Head of caudate nucleus (tissue), 42 donors: ENCODE measurements at places on chromosomes 7 and 10.

DNA sequence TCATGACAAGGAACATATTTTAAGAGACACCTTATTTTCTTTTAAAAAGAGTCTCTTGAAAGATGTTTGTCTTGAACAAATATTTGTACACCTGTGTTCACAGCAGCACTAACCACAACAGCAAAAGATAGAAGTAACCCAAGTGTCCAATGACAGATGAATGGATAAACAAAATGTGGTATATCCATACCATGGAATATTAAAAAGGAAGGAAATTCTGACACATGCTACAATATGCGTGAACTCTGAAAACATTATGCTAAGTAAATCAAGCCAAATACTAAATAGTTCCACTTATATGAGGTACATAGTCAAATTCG, 17.8 kb downstream of the SGMS1 start:
- DNase-seq = no peak

- no peak for DNase-seq
Observed at GRCh38 chr10:36336315-36336714, 694.2 kb upstream of the FZD8 start.

GRCh38 chr7:31284106-31284505, 56.4 kb downstream of the NEUROD6 start:
- DNase-seq = no peak

DNA sequence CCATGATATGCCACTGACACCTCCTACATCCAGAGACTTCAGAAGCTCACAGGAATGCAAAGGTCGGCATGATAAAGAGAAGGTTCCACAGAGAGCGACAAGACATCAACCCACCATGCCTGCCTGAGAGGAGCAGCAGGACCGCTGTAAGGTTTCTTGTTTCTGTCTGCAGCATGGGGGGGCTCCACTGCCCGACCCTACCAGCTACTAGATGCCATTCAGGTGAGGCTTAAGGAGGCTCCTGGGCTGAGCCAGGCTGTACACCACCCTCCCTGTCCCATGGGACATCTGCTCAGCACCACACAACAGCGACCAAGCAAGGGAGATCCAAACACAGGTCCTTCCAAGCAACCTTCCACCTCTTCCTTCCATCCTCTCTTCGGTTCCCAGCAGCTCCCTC, 234.6 kb downstream of the TNS3 start:
- no peak for DNase-seq

- DNase-seq = no peak
Observed at GRCh38 chr10:3469639-3470020, 297.0 kb upstream of the PITRM1 start.

- no peak for DNase-seq
Observed at GRCh38 chr7:105156731-105157130, 142.7 kb downstream of the KMT2E start.

DNA sequence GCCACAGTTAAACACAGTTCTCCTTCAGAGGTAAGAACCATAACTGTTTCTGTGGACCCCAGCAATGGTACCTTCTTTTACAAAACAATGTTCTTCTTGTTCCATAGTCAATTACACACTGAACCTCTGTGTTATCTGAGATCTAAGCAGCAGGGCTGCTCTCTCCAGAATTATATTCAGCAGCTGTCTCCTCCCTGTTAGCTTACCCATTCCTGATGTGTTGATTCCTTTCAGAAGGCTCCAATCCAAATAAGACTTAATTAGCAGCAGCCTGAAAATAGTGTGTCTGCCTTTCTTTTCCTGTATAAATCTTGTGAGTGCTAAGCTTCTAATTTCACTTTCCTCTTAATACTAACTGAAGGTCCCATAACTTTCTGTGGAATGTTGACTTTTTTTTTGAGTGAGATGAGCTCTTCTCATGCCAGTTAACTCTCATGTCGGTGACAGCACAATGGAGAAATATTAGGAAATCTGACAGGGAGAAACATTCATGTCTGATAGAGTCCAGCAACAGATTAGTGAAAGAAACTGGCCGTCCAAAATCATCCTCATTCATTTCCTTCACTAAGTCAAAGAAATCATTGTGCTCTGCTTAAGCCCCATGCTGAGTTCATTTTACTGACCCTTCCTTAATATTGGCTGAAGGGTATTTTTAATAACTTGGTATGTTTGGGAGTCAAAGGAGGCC, 226.5 kb downstream of the PRKG1 start:
- no peak for DNase-seq

DNA sequence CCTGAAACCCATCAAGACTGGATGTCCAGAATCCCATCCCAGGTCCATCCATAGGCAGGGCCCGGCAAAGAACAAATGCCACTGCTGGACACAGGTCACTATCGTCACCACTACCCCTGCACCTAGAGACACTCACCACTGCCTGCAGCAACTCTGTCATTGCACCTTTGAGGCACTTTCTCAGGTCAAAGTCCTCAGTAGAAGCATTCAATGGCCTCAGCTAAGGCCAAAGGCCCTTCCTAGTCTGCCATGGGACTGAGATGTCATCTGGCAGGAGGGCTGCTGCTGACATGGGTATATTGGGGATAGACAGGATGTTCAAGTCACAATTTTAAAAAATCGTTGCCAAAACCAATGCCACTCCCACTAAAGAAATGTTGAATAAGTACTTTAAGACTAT, 58.7 kb downstream of the GPAM start:
- no peak for DNase-seq

DNA sequence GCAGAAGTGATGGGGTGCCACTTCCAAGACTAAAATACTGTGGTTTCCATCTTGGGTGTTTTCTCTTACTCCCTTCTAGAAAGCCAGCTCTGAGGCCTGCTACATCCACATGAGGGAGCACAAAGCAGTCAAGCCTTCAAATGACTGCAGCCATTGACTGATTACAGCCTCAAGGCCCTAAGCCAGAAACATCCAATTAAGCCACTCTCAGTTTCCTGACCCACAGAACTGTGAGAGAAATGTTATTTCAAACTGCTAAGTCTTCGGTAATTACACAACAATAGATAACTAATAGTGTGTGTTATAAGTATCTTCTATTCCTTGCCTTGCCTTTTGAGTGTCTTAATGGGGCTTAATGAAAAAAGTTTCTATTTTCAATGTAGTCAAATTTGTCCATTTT, 24.8 kb downstream of the BRAF start:
- peak; percentile 31 for DNase-seq

DNA sequence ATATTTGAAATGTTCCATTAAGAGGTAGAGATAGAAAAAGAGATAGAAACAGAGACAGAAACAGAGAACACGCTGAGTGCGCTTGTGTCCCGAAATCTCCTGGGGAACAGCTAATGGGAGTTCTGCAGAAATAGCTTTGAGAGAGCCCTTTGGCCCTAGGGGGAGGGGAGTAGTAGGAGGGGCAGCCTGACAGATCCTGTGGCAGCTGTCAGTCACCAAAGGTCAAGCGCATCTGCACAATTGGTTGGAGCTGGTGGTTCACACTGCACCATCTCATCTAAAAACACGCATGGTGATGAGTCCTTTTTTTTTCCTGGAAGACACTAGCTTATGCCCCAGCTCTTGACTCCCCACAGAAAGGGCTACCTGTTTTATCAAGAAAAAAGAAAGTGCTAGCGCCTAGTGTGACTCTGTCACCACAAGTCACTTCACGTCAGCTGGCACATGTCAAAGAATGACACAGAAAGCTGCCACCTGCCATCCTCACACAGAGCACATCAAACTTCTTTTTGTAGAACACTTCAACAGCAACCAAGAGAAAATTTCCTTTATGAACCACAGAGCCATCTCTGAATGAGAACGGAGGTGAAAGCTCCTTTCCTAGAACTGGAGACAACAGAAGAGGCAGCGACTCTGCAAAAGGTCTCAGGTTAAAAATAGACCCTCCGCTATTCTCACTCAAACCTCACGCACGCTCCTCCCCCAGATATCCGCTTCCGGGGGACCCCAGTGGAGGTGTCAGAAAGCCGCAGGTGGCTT, 125.7 kb downstream of the GFRA1 start:
- DNase-seq = no peak

- no peak for DNase-seq
Observed at GRCh38 chr10:61166065-61166464, 222.1 kb upstream of the RHOBTB1 start.

DNA sequence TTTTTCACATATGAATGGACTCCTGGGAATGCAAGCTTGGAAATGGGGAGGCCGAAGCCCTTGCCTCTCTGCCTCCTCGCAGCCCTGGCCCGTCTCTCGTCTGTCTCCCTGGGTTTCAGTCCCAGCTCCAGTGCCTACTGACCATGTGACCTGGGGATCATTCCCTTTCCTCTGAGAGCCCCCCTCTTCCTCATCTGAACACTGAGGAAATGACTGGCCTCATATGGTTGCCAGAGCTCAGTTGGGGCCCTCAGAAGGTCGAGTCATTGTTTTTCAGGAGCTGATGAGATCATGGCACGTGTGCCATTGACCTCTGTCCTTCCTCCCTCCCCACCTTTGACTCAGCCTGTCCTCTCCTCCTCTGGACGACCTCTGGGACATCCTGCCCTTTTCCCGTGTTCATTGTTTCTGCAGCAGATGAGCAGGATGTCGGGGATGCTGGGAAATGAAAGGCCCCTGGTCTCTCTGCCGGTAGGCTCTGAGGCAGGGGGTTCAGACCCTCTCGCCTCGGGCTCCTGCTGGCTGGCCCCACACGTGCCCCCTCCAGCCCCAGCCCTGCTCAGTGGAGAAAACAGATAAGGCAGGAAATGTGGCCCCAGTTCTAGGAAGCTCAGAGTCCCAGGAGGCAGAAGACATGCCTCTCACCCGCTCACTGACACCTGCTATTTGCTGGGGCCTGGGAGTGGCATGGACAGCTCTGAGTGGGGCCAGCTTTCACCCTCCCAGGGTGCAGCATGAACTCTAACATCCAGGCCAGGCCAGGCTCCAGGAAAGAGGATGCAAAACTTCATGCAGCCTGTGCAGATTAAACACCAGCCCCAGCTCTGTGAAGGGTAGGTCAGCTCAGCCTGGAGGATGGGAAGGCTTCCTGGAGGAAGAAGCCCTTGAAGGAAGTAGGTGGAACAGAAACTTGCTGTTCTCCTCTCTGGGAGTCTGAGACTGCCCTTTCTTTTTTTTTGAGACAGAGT, 8.3 kb upstream of the PPP1R35 start:
- no peak for DNase-seq
